Stimulated activated CD4-positive, alpha-beta T cell treated with anti-CD3 and anti-CD28 coated beads, TNF-alpha, amount 100 ng/mL, for 24 hours (primary cell): ENCODE measurements at places on chromosomes 16 and 17.

DNA sequence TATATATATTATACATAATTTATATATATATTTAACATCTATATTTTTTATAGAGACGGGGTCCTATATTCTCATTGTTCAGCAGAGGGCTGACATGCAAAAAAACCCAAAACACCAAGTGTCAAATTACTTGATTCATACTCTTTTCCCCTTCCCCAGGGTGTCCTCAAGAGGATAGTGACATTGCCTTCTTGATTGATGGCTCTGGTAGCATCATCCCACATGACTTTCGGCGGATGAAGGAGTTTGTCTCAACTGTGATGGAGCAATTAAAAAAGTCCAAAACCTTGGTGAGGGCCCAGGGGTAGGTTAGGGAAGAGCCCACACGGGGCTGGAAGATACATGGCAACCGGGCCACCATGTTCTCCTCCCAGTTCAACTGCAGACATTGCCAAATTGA lies 11.0 kb downstream of the ITGAM start:
- no peak for DNase-seq

GRCh38 chr17:44558334-44558709 lies 1.0 kb downstream of the FZD2 start:
- DNase-seq, result no peak

DNA sequence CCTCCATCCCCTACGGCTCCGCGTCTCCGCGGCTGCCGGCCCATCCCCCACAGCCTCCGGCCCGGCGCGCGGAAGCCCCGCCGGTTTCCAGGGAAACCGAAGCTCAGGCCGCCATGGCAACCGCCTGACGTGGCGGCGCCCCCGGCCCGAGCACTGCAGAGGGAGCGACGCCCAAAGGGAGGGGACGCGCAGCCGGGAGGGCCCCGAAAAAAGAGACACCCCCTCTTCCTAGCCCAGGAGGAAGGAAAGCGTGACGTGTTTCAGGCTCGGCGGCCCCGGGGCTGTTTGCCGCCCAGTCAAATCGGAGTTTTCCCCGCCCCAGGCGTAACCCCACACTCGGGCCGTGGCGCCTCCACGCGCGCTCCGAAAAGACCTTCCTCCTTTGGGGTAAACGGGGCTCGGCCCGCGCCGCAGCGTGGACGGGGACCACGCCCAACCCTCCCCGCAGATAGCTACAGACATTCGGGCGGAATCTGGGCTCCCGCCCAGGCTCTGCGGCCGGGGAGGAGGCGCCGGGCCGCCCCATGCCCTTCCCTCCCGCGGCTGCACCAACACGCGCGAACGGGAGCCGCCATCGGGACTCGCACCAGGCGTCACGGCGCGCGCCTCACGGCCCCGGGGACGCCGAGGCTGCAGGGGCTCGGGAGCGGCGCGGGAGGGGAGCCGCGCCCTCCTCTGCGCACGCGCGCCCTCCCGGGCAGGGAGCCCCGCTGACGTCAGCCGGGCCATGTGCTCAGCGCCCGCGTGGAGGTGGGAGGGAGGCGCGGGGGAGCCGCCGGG lies 7.5 kb downstream of the MNT start:
- DNase-seq, result peak; percentile 87

GRCh38 chr16:84577034-84577803 lies 40.7 kb downstream of the COTL1 start:
- DNase-seq, result no peak

- no peak for DNase-seq
These were observed 20.9 kb downstream of the ITGB3 start for GRCh38 chr17:47274319-47275069.

GRCh38 chr16:10966129-10966528 lies 21.8 kb downstream of the CLEC16A start:
- no peak for DNase-seq

- no peak for DNase-seq
These were observed 52.9 kb downstream of the NF1 start for GRCh38 chr17:31147507-31148202.

DNA sequence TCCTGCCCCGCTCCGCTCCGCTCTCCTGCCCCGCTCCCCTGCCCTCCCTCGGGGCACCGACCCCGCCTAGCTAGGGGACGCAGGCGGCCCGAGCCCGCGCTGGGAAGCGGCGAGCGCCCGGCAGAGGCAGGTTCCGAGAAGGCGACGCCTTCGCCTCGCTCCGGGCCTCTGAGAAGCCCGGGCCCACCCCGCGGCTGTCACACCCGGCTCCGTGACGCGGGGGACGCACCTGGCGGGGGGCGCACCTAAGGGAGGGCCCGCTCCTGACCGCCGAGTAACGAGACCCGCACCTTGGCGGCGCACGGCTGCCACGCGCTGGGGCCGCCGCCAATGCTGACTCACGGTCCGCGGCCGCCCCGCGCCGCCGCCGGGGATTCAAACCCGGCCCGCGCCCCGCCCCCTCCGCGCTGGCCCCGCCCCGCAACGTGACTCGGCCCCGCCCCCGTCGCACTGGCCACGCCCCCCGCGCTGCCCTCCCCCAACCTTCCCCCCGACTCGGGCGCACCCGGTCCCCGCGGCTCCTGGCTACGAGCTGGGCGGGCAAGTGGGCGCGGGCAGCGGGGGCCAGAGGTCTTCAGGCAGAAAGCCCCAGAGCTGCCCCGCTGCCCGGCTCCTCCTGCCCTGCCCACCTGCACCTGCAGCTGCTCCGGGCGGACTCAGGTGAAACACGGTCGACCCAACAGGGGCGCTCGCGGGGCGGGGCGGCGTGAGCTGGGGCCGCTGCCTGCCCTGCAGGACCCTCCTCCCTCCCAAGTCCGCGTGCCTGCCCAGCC lies 27.8 kb downstream of the GNPTG start:
- DNase-seq, result peak; percentile 70

- DNase-seq, result no peak
These were observed 181.2 kb upstream of the COX10 start for GRCh38 chr17:13888056-13888609.

DNA sequence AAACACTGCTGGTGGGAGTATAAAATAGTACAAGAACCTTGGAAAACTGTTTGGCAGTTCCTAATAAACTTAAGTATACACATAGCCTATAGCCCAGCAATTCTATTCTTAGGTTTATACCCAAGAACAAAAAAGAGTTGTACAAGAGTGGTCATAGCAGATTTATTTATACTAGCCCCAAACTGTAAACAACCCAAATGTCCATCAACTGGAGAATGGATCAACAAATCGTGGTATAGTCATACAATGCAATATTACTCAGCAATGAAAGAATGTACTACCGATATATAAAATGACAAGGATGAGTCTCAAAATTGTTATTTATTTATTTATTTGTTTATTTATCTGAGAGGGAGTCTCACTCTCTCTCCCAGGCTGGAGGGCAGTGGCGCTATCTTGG lies 23.1 kb downstream of the GNGT2 start:
- DNase-seq, result no peak

DNA sequence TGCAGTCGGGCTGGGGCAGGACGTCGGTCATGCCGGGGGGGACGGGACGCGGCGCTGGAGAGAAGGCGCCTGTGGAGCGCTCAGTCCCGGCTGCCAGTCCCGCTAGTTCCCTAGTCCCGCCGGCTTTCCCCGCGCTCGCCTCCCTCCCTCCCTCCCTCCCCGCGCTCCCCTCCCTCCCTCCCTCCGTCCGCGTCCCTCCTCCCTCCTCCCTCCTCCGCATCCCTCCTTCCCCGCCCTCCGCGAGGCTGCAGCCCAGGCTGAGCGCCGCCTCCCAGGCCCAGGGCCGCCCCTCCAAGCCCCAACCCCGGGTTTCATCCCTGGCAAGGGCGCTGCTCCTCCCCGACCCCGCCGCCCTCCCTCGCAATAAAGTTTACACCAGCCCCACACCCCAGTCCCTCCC lies 34.8 kb downstream of the TIMM22 start:
- no peak for DNase-seq

GRCh38 chr17:78172249-78173051 lies 4.1 kb downstream of the SYNGR2 start:
- no peak for DNase-seq

DNA sequence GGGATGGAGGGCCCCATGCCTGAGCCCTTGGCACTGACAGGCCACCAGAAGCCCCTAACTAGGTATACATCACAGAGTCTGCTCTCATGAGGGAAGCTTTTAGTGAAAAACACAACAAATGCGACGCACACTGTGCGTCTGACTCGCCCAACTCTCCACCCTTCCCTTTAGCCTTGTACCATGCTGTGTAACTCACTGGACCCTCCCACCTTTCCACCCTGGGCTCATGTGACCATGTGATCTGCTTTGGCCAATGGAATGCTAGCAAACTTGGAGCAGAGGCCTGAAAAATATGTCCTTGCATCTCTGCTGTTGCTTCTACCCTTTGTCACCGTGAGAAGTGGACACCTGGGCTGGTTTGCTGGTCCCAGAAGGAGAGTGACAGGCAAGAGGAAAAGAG lies 21.6 kb downstream of the TK2 start:
- no peak for DNase-seq

- DNase-seq, result no peak
These were observed 41.4 kb downstream of the ACTG1 start for GRCh38 chr17:81470944-81471817.

- no peak for DNase-seq
These were observed 59.2 kb upstream of the MARCHF10 start for GRCh38 chr17:62867303-62867702.

DNA sequence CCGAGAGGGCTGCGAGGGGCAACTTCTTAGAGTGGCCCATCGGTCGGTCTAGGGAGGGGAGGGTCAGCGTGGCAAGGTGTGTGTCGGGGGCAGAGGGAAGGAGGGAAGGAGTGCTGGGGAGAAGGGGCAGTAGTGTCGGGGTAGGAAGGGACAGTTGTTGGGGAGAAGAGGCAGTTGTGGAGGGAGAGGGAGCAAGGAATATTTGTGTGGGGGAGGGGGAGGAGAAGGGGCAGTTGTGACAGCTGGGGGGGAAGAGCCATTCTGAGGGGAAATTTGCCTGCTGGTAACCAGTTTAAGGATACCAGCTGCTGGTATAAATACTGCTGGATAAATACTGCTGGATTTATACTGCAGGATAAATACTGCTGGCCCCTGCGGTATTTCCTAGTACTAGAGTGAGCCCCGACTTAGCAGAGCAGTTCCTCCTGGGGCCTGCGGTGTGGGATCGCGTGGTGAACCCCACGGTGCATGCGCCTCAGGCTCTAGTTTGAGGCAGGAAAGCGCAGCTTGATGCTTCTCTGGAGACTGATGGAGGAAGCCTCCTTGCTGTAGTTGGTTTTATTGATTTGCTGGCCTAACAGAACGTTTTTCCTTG lies 309 bp downstream of the DNAH2 start:
- DNase-seq, result no peak

DNA sequence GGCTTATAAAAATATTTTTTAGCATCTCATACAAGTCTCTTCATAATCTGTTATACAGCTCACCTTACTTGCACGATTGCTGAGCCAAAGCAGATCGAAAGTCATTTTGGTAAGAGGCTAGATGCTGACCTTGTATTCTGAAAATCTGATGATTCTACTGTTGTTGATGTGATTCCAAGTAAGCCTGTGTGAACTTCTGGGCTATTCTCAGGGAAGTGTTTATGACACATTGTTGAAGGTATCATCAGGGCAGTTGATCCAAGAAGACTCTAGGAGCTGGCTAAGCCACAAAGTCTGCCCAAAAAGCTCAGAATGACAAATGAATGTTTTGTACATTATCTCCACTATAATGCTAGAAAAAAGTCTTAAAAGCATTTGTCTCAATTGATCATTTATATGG lies 16.0 kb downstream of the OMG start:
- DNase-seq, result no peak

DNA sequence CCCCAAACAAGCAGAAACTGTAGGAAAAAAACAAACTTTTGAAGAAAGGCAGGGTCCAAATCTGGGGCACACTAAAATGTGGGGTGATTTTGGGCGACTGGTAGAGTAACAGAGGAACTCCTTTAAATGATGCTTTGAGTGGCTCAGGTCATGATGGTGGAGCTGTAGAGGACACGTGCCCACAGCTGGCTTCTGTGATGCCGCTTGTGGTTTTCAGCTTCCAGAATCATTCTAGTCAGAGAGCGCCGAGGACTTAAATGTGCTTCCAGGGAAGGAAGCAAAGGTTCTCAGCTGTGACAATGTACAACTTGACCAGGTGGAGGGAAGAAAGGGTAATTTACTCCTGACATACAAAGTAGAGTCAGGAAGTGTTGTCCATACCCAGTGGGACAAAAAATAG lies 162.4 kb downstream of the LGALS9B start:
- no peak for DNase-seq

- no peak for DNase-seq
These were observed 624.3 kb downstream of the MAF start for GRCh38 chr16:78976212-78976611.

GRCh38 chr16:69107316-69107962 lies 2.0 kb downstream of the HAS3 start:
- no peak for DNase-seq

DNA sequence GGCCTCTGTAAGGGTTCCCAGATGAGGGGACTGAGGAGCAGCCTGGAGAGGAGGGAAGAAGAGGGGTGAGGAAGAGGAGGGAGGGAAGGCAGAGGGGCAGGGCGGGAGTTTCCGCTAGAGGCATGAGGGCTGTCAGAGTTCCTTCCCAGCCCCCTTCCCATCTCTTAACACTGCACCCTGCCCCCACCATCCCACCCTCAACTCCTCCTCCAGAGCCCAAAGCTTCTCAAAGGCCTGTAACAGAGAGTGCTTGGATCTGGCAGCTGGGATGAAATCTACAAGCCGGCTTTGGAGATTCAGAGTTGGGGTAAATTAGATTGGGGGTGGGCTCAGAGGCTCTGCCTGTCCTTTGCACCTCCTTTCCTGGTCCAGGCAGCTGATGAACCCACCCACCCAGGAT lies 57.3 kb upstream of the DLX4 start:
- no peak for DNase-seq

- DNase-seq, result no peak
These were observed 10.1 kb downstream of the GTF3C1 start for GRCh38 chr16:27539636-27540035.

- no peak for DNase-seq
These were observed 28.6 kb downstream of the PKD1L3 start for GRCh38 chr16:71971571-71971970.

- no peak for DNase-seq
These were observed 24.7 kb upstream of the TMC7 start for GRCh38 chr16:18959031-18959505.

GRCh38 chr16:22353933-22354541 lies 20.4 kb downstream of the CDR2 start:
- no peak for DNase-seq

DNA sequence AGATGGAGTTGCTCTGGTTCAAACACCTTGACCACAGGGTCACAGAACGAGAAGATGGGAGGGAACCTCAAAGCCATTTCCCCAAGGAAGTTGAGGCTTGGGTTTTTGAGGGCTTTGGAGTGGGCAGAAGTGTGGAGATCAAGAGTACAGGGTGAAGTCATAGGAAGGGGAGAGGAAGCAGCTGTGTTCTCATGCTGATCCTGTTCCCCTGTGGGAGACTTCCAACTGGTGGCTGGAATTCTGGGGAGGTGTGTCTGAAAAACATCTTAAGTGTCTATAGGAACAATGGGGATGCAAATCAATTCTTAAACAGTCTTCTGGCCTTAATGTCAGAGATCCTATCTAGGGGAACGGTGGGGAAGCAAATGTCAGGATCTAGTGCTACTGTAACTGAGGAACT lies 38.8 kb upstream of the HSBP1 start:
- no peak for DNase-seq

GRCh38 chr17:50893183-50893993 lies 27.2 kb upstream of the TOB1 start:
- no peak for DNase-seq
